ENCODE measurements at places on chromosomes 6 and 20. TPM values are rescaled to one million over a fixed set of nuclear protein-coding genes. Genes with fewer than 3 reads are reported as not detected.
A peak's percentile ranks its signal among the peaks of the same experiment; 100 is the strongest.

DNA sequence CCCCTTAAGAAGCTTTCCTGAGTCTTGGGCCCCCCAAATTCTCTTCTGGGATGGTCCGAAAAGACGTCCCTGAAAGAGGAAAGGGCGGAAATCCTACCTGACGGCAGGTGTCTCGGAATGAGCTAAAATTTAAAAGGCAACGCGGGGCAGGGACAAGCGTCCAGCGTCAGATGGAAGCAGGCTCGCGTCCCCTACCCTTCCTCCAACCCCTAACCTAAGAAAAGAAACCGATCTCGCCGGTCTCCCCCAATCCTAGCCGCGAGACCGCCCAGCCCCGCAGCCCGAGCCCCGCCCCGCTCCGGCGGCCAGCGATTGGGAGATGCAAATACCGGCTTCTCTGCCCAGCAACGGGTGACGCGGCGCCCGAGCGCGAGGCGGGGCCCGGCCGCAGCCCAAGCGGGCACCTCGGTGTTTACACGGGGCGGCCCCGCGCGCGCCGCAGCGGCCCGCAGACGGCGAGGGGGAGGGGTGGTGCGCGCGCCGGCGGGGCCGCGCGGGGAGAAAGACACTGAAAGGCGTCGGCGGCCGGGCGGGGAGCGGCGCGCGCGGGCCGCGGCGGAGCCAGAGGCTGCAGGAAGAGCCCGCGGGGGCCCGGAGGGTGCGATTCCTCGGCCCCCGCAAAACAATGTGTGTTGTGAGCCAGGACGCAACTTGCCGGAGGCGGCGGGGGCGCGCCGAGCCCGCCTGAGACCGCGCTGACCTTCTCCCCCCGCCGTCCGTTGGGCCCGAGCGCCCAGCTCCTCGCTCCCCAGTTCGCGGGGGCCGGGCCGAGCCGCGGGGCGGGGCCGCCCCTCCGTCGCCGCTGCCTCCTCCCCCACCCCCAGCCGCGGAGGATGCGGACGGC lies at the start of gene SOX12:
Gene SOX12 (plus strand): TSS at position 508 of the 844 bp plus-strand sequence. CDS start 373 bp downstream, outside the sequence.
- no peaks in the 10 kb centered on the region for H3K27me3 ChIP-seq
- H3K4me3 ChIP-seq: peak within 1 kb of the TSS; percentile 84
- peaks cover 23% of the 10 kb centered on the region for H3K36me3 ChIP-seq
- no peak for DNase-seq
- H3K27ac ChIP-seq: peak within 1 kb of the TSS; percentile 97

GRCh38 chr6:30819297-30819917 lies 64.9 kb upstream of the DDR1 start:
- H3K4me3 ChIP-seq: no peak overlapping the region
- no peak for DNase-seq
- H3K4me1 ChIP-seq: no peaks in the 10 kb centered on the region
- H3K27me3 ChIP-seq: no peaks in the 10 kb centered on the region
- no peak overlapping the region for H3K27ac ChIP-seq
- no peaks in the 10 kb centered on the region for H3K36me3 ChIP-seq

DNA sequence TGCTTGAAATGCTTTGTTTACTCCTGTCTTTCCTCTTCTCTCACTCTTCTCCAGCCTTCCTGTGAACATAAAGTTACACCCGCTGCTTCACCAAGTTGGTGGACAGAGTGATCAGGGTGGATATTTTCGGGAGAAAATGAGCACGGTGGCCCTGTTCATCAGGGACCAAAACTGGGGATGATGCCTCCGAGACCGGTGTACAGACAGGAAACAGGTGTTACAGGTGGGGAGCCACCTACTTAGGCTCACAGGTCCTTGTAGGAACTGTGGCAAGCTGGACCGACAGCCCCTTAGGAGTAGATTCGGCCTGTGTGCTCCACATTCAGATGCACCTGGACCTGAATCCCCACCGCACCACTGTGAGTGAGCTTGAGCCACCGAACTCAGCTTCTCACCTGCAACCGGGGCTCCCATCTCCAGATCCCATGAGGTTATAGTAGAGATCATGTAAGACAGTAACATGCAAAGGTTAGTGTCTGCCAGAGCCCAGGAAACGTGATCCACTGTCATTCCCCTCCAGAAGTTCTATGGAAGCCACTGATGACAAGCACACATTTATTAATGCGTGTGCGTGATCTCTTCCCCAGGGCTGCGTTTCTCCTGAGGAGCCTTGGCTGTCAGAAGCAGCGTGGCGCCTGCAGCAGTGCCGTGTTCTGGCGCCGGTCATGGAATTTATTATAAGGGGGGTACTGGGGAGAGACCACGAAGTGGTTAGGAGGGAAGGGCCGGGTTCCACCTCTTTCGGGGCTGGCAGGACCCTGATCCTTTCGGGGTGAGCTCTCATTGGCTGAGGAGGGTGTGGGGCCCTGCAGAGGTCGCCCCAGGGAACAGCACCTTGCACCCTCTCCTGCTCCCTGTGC lies 94.2 kb downstream of the ERMARD start:
- H3K36me3 ChIP-seq: no peaks in the 10 kb centered on the region
- no peaks in the 10 kb centered on the region for H3K4me1 ChIP-seq
- H3K27me3 ChIP-seq: no peaks in the 10 kb centered on the region
- no peak overlapping the region for H3K4me3 ChIP-seq

DNA sequence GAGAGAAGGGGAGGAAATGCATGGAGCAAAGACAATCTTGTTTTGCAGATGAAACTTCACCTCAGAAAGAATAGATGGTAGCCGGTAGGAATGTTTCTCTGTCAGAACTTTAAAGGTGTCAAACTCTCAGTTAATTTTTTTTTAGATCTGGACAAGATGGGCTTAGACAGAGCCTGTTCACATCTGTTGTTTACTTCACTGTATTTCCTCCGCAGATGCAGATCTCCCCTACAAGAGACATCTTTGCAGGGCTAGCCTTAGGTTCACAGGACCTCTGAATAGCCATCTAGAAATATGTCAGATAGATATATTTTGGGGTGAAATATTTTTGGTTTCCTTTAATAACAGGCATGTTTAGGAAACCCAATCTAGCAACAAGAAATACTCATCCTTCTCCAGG lies 12.1 kb upstream of the ZBP1 start:
- no peak overlapping the region for H3K27ac ChIP-seq
- H3K4me1 ChIP-seq: peaks cover 3% of the 10 kb centered on the region
- no peaks in the 10 kb centered on the region for H3K27me3 ChIP-seq
- H3K4me3 ChIP-seq: no peak overlapping the region

DNA sequence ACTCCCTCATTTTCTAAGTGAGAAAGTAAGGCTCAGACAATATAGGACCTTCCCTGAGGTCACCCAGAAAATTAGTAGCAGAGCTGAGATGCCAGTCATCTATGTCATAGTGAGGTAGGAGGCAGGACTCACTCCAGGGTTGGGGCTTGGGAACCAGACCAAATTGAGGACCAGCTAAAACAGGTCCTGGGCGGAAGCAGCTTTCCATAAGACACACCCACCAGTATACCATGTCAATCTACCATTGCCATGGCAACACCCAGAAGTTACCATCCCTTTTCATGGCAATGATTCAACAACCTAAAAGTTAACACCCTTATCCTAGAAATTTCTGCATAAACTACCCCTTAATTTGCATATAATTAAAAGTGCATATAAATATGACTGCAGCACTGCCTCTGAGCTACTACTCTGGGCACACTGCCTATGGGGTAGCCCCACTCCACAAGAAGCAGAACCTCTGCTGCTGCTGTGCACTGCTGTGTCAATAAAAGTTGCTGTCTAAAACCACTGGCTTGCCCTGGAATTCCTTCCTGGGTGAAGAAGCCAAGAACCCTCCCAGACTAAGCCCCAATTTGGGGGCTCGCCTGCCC lies 30.3 kb upstream of the OCSTAMP start:
- DNase-seq: no peak
- H3K4me1 ChIP-seq: peaks cover 17% of the 10 kb centered on the region
- no peak overlapping the region for H3K27ac ChIP-seq
- H3K27me3 ChIP-seq: no peaks in the 10 kb centered on the region

DNA sequence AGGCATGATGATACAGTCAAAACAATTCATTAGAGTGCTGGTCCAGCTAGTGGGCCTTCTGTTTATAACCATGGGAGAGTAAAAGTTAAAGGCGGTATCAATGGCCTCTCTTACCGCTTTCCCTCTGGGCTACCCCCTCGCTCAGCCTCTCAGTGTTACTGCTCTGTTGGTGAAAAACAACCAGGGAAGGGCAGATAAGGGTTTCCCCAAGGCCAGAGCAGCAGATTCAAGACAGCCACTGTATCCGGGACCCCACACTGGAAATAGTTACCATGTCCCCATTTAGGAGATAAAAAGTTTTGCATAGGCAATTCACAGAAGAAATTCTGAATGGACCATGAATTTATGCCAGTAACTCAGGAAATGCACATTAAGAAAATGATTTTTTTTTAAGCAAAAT lies 13.4 kb downstream of the SCGN start:
- no peaks in the 10 kb centered on the region for H3K4me1 ChIP-seq
- H3K27me3 ChIP-seq: no peaks in the 10 kb centered on the region
- H3K27ac ChIP-seq: no peak overlapping the region
- H3K4me3 ChIP-seq: no peak overlapping the region
- H3K36me3 ChIP-seq: no peaks in the 10 kb centered on the region

- H3K4me3 ChIP-seq: no peak overlapping the region
- no peaks in the 10 kb centered on the region for H3K27me3 ChIP-seq
- peaks cover 27% of the 10 kb centered on the region for H3K4me1 ChIP-seq
- no peaks in the 10 kb centered on the region for H3K36me3 ChIP-seq
- H3K27ac ChIP-seq: no peak overlapping the region
Measured at GRCh38 chr6:34047913-34048867, 97.7 kb downstream of the GRM4 start.

DNA sequence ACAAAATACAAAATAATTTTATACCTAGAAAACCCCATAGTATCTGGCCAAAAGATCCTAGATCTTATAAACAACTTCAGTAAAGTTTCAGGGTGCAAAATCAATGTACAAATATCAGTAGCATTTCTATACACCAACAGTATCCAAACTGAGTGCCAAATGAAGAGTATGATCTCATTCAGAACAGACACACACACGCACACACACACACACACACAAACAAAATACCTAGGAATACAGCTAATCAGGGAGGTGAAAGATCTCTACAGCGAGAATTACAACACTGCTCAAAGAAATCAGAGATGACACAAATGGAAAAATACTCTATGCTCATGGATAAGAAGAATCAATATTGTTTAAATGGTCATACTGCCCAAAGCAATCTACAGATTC lies 49.2 kb downstream of the TOMM6 start:
- DNase-seq: no peak
- no peaks in the 10 kb centered on the region for H3K36me3 ChIP-seq
- H3K4me3 ChIP-seq: no peak overlapping the region
- no peaks in the 10 kb centered on the region for H3K27me3 ChIP-seq
- no peaks in the 10 kb centered on the region for H3K4me1 ChIP-seq

GRCh38 chr20:52295556-52295955 lies 104.0 kb upstream of the ZFP64 start:
- no peak overlapping the region for H3K4me3 ChIP-seq
- H3K27me3 ChIP-seq: no peaks in the 10 kb centered on the region
- no peak for DNase-seq
- peaks cover 4% of the 10 kb centered on the region for H3K4me1 ChIP-seq
- no peak overlapping the region for H3K27ac ChIP-seq

DNA sequence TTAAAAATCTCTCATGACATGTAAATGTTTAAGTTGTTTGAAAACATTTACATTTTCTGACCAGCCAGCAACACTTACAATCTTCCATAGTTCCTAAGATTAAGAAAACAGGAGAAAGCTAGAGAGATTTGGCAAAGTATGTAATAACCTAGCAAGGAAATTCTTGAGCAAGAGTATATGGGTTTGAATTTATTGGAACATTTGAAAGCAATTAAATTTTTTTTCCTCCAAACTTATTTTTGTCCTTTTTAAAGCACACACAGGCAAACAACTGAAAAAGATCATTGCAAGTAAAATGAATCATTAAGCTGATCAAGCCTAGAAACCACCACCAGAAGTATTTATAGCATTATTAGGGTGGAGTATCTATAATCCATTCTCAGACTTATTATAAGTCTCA lies 20.1 kb upstream of the ZNF217 start:
- no peak overlapping the region for H3K27ac ChIP-seq
- no peak for DNase-seq
- no peaks in the 10 kb centered on the region for H3K27me3 ChIP-seq
- H3K4me3 ChIP-seq: no peak overlapping the region
- H3K4me1 ChIP-seq: peaks cover 4% of the 10 kb centered on the region

DNA sequence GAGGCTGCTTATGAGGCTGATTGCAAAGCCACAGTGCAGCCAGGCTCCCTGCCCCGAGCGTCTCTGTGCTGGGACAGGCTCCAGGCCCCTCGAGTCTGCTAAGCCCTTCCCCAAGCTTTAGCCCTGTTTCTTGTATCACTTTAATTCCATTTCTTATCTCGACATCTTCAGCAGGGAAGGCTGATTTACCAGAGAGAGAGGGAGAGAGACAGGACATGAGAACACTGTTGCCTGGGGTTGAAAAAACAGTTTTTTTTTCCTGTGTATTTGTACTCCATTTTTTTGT lies 386.5 kb downstream of the SMOC2 start:
- H3K36me3 ChIP-seq: no peaks in the 10 kb centered on the region
- H3K4me1 ChIP-seq: no peaks in the 10 kb centered on the region
- no peak overlapping the region for H3K27ac ChIP-seq
- DNase-seq: no peak

DNA sequence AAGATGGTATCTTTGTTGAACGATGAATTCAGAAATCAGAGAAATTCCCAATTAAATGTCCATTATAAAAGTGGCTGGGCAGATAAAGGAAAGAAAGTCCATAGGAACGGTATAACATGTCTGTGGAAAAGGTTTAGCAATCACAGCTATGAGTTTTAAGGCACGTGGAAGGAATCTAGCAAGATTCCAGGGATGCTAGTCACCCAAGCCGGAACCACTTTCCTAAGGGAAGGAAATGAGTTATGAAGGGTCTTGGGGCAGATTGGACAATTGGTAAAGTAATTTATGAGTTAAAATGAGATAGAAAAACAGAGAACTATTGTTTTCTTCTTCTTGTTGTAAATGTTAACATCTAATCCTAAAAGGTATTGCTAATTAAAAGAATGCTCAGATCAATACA lies 384.8 kb downstream of the ADGRB3 start:
- H3K27me3 ChIP-seq: no peaks in the 10 kb centered on the region
- no peak overlapping the region for H3K4me3 ChIP-seq
- DNase-seq: no peak
- no peaks in the 10 kb centered on the region for H3K4me1 ChIP-seq

- no peak overlapping the region for H3K4me3 ChIP-seq
- no peaks in the 10 kb centered on the region for H3K27me3 ChIP-seq
- no peak overlapping the region for H3K27ac ChIP-seq
- H3K4me1 ChIP-seq: peaks cover 5% of the 10 kb centered on the region
- no peak for DNase-seq
Measured at GRCh38 chr6:154908723-154909122, 86.4 kb upstream of the TIAM2 start.

The MTFR2 gene
- total RNA-seq: 0.66 TPM

The PRRT1 gene
- 0.89 TPM for total RNA-seq
